ENCODE measurements at places on chromosomes 16 and 17. TPM values are rescaled to one million over a fixed set of nuclear protein-coding genes. Genes with fewer than 3 reads are reported as not detected.

The TBC1D3H gene
- total RNA-seq: not detected

The TOX3 gene
- not detected for total RNA-seq

The CENPX gene
- total RNA-seq: 41.1 TPM

The CSF3 gene
- total RNA-seq: not detected

The HASPIN gene
- total RNA-seq: 0.69 TPM

The CYTH1 gene
- total RNA-seq: 50.0 TPM

The TBC1D3B gene
- total RNA-seq: 6.9 TPM

The SLC16A13 gene
- total RNA-seq: 2.2 TPM

The MMP15 gene
- 14.6 TPM for total RNA-seq

The HSD17B1 gene
- 1.6 TPM for total RNA-seq

The ANKFN1 gene
- total RNA-seq: 3.0 TPM

The NOXO1 gene
- not detected for total RNA-seq

The HNF1B gene
- total RNA-seq: not detected

The HSF5 gene
- total RNA-seq: not detected

The OTOP2 gene
- total RNA-seq: not detected

The GSPT1 gene
- total RNA-seq: 61.8 TPM

The SDF2 gene
- total RNA-seq: 38.2 TPM

The PYDC1 gene
- not detected for total RNA-seq

The JPH3 gene
- not detected for total RNA-seq

The TEKT5 gene
- total RNA-seq: not detected

The CDC6 gene
- total RNA-seq: 0.56 TPM

The IL34 gene
- 1.3 TPM for total RNA-seq

The ZPBP2 gene
- not detected for total RNA-seq

The CACNG3 gene
- not detected for total RNA-seq

The ERN2 gene
- not detected for total RNA-seq

The MILR1 gene
- 25.1 TPM for total RNA-seq

The PAGR1 gene
- total RNA-seq: 15.6 TPM

The MT1H gene
- not detected for total RNA-seq

The GGT6 gene
- 0.37 TPM for total RNA-seq

The GPR142 gene
- total RNA-seq: not detected

The KRTAP4-4 gene
- not detected for total RNA-seq

The NLE1 gene
- total RNA-seq: 15.4 TPM

The CEP295NL gene
- 2.9 TPM for total RNA-seq

The FBXO39 gene
- 1.1 TPM for total RNA-seq

The C16orf46 gene
- not detected for total RNA-seq

The TMEM238L gene
- not detected for total RNA-seq

The SOX8 gene
- total RNA-seq: 2.9 TPM

Measured in omental fat pad (tissue), 4 donors.